ENCODE measurements at places on chromosomes 6 and 20.

GRCh38 chr6:149063468-149063867 lies 254.0 kb upstream of the TAB2 start:
- no peak for DNase-seq

GRCh38 chr20:44819936-44820335 lies 9.6 kb upstream of the RIMS4 start:
- no peak for DNase-seq

DNA sequence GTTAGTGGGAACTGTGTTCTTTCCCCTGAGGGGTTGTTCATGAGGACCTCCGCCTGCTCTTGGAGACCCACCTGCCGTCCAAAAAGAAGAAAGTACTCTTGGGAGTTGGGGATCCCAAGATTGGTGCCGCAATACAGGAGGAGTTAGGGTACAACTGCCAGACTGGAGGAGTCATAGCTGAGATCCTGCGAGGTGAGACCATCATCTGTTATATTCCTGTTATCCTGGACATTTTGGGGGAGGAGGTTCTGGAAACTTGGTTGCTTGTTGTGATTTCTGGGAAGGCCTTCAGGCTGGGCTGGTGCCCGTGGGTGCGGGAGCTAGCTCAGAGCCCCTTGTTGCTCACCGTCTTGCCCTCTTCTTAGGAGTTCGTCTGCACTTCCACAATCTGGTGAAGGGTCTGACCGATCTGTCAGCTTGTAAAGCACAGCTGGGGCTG lies 2.0 kb downstream of the NOP56 start:
- DNase-seq = no peak

GRCh38 chr6:156978948-156979347 lies 201.8 kb downstream of the ARID1B start:
- DNase-seq = no peak

DNA sequence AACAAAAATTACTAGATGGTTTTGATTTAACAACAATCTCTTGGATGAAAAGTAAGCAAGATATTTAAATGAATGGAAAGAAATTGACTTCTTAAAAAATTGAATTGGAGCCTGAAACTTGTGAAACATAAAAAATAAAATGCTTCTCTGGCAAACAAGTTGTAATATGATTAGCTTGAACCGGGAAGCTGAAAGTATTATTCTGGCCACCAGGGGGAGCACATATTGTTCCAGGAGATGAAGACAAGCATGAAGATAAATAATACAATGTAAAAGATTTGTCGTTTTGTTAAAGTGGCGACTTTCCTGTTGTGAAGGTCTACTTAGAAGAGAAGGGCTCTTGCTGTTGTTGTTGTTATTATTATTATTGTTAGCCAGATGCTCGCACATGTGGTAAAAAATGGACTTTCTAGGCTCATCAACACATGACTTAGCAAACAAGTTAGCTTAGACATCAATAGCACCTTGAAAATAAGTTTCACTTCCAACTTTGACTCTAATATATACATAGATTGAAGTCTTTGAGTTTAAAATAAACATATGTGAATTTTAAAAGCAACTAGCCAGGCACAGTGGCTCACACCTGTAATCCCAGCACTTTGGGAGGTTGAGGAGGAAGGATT lies 14.2 kb downstream of the PAX1 start:
- peak; percentile 57 for DNase-seq

DNA sequence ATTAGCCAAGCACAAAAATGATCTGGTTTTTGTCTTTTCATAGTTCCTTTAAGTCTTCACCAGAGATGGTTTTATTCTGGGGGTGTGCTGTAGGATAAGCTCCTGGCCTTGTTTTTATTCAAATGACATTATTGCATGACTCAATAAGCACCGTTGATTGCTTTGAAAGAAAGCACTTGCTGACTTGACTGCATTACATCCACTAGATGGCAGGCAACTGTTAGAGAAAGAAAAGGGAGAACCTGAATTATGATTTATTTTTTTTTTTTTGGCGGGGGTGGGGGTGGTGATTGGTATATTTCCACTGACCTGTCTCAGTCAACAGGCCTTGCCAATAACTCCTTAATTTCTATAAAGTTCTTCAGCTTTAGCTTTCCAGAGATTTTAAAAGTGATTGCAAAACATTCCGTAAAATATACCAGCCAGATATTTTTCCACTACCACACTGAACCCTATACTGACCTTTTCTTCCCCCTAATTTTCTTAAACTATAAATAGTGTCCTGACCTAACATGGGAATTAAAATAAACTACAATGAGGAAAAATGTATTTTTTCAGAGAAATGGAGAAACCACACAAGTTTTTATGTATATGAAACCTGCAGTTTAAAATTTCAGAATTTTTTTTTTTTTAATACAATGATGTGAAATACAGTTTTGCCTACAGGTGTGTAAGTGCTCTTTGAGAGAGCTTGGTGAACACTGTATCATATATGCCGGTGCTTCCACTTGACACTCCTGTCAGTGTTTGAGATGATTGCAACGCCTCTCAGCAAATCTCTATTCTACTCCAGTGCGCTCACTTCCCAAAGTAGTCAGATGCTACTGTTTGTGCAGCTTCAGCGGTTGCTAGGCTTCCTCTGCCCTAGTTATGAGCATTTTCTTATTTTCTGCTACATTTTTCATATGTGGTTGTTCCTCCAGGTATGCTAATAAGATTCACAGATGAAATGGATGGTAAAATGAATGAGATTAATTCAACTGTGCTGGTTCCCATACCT lies 274.3 kb downstream of the CD109 start:
- peak; percentile 60 for DNase-seq

DNA sequence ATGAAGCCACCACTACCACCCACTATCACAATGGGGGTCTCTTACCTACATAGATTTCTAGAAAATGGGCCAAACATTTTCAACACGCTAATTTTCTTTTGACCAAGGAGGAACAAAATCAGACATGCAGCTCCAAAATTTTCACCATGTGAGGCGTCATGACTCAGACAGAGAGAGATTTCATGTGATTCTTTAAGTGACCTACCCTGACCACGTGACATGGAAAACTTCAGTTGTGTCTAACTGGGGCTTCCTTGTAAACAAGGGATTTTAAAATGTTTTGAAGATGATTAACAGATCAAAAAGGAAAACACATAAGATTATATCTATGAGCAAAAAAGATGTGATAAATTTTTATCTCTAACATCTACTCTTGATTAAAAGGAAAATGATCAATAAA lies 199.2 kb downstream of the TBXT start:
- no peak for DNase-seq

All from ACHN (cell line).